ENCODE measurements at places on chromosomes 7 and 10.
A peak's percentile ranks its signal among the peaks of the same experiment; 100 is the strongest.

DNA sequence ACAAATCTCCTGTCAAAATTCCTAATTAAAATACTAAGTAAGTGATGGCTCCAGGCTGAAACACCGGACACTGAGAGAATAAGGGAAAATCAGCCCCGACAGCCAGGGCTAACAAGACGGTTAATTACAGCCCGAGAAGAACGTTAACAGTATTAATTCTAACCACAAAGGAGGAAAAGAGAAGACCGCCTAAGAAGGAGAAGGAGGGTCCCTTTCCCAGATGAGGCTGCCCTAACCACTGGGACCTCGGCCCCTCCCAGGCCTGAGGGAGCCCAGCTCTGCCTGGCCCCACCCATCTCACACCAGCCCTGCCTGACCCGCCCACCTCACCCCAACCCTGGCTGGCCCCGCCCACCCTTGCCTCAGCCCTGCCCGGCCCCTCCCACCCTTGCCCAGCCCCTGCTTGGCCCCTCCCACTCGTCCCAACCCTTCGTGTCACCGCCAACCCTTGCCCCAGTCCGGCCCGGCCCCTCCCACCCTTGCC, 51.3 kb downstream of the PWWP2B start:
- DNase-seq = no peak

DNA sequence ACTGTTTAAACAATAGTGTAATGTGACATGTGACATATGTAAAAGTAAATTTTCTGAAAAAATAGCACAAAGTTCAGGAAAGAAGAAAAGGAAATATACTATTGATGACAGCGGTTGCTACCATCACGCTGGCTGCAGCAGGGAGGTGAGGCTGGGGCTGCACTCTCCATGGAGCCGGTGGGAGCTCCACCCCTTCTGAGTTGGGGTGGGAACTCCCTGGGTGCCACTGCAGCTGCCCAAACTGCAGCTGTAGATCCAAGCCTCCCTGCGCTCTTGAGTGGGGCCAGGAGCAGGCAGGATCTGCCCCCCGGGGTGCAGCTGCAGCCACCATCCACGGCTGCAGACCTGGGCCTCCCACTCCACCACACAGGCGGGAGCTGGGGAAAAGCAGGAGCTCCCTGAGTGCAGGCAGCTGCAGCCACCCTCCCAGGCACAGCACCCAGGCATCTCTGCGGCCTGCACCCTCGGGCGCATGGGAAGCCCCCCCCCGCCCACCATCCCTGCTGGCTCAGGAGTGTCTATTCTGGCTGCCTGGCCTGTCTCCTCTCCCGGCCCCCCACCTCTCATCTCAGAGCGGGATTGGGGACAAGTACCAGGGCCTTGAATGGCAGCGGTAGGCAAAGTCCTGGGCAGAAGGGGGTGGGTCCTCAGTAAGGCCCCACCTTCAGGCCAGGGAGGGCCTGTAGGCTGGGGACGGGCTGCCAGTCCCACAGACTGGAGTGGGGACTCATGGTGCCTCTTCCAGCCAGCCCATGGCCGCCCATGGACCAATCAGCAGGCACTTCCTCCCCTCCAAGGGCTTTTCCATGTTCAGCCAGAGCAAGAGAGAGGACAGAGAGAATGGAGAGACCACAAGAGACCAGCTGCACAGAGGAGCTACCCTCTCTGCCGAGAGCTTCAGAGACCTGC, 50.1 kb downstream of the TNS3 start:
- DNase-seq = no peak

GRCh38 chr7:17559388-17559787, 260.9 kb downstream of the AHR start:
- no peak for DNase-seq

- DNase-seq = no peak
Measured at GRCh38 chr10:125999694-126000093, 103.3 kb downstream of the FANK1 start.

- no peak for DNase-seq
Measured at GRCh38 chr10:117374506-117375359, 507 bp downstream of the PDZD8 start.

- no peak for DNase-seq
Measured at GRCh38 chr7:98232799-98233198, 19.2 kb downstream of the TECPR1 start.

GRCh38 chr10:22560913-22561239, 153.5 kb downstream of the PIP4K2A start:
- DNase-seq = no peak

DNA sequence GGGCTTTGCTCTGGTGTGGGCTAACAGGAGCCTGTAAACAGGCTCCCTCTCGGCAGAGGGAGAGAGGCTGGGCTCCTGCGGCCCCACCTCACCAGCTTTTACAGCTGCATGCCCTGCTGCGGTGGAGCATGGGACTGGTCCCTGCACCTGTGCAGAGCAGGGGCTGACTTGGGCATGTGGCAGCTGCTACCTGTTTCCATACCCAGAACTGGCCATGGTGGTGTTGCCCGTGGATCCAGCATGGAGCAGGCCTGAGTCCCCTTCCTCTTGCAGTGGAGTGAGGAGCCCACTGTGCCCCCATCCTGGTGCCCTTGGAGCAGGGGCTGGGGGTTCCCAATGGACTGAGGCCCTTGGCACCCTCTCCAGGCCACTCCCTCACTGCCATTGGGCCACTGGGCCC, 91.9 kb upstream of the MGMT start:
- peak; percentile 90 for DNase-seq

- DNase-seq = no peak
Measured at GRCh38 chr10:61547297-61547696, 94.1 kb upstream of the TMEM26 start.

DNA sequence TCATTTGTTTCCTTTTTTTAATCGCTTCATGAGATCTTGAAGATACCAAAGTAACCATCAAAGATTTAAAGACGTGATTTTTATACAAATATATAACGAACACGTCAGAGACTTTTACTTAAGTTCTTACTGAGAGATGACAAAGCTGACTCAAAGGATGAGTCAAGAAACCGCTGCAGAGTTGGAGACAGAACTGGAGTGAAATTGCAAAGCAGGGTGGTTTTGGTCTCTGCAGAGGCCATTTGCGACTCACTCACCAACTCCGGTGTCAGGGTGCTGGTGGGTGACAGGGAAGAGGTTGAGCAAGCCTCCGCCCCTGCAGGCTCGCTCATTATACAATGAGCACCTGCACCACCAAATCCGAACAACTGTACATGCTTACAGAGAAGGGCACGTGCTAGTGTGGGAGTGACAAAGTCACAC, 75.2 kb downstream of the DNAJB6 start:
- DNase-seq = no peak

DNA sequence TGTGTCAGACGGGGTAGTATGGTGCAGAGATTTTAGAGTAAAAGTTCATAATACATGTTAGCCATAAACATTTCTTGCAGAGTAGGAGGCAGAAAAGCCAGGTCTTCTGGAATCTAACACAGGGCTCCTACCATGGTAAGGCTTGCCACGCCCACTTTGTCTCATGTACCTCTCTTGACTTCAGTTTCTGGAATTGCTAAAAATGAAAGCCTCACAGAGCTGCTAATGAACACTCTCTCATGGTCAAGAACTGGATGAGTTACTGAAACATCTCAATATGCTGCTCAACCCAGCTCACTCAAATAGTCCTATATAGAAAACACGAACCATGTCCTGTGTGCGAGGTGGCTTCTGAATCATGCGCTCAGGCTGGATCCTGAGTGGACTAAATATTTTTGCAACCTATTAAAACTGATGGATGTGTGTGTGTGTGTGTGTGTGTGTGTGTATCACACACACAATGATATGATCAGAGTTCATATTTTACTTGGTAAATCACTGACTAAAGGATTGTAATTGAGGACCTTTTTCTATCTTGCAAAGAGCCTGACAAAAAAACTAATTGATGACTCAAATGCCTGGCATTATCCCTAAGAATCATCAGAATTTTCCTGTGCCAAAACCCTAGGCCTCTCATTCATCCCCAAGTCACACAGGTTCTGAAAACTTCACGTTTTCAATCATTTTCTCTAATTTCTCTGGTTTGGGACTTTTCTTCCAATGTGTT, 1306.6 kb downstream of the XPNPEP1 start:
- DNase-seq = no peak

GRCh38 chr10:132816718-132817117, 30.8 kb upstream of the NKX6-2 start:
- DNase-seq = no peak
